NCI-H2081 treated with DMSO at 0.1 percent for 48 hours (cell line): ENCODE measurements at places on chromosomes 3 and 15.

GRCh38 chr15:32671339-32672325 is 30.1 kb downstream of the SCG5 start:
- DNase-seq = no peak

DNA sequence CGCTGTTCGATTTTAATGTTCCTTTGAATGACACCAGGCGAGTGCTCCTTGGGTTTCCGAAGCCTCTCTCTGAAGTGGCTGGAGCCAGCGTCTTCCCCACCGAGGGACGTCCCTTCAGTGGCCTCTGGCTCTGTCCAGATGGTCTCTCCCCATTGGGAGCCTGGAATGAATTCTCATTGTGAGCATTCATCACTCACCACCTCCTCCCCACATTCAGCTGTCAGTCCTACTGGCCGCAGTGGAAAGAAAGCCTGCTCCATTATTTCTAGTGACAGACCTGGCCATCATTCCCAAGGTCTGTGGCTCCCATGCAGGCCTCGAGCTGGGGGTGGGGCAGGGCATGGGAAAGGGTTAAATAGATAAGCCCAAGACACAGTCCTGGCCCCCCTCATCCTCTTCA is 35.2 kb downstream of the ZNF710 start:
- DNase-seq = no peak

- DNase-seq = peak; percentile 61
Observed at GRCh38 chr15:95304151-95304946, 1026.2 kb upstream of the NR2F2 start.

- no peak for DNase-seq
Observed at GRCh38 chr3:127170814-127171213, 22.1 kb upstream of the PRR23E start.

- DNase-seq = no peak
Observed at GRCh38 chr3:119313461-119313860, 19.3 kb downstream of the ARHGAP31 start.

GRCh38 chr3:156599089-156599874 is 44.4 kb upstream of the SSR3 start:
- DNase-seq = no peak

DNA sequence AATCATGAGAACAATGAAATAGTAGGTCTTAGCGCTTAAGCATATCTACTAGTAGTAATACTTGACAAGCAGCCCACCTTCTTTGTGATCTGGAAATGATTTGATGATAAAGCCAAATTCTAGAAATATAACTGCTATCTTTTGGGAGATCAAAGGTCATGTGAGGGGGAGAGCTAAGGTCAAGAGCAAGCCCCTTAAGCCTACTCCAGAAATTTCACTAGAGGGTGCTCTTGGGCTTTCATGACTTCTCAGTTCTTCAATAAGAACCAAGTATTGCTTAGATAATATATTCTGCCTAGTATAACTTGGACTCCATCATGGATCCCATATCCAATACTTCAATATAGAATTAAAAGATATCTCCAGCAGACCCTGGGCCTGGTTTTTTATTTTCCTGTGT is 319.6 kb downstream of the ZBTB20 start:
- peak; percentile 50 for DNase-seq

GRCh38 chr15:74826364-74826819 is at the start of gene CPLX3:
Gene CPLX3, plus strand, starts transcription at chr15:74826627. Its CDS starts 77 bp downstream, at chr15:74826704.
- no peak for DNase-seq

DNA sequence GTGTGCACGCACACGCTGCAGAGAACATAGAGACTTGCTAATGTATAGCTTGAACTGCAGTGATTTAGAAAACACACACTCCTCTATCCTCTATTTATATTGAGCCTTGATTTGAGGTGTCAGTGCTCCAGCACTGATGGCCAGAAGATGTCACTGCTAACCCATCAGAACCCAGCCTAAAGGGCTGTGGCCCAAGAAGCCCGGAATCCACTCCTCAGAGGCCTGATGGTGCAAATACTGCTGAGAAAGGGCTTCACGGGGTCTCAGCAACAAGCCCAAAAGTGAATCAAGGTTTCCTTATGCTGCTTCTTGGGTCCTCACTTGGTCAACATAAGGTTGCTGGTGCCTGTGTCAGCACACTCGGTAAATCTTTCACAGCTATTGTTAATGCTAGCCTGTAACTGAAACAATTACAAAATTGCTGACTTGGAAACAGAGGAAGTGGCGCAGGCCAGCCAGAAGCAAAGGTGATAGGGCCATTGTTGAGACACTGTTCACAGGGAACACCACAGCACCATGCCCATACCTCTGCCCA is 60.3 kb downstream of the HEG1 start:
- DNase-seq = no peak
